Stimulated activated CD4-positive, alpha-beta T cell treated with anti-CD3 and anti-CD28 coated beads, TNF-alpha, amount 100 ng/mL, for 48 hours (primary cell): ENCODE measurements at places on chromosomes 3 and 15.

DNA sequence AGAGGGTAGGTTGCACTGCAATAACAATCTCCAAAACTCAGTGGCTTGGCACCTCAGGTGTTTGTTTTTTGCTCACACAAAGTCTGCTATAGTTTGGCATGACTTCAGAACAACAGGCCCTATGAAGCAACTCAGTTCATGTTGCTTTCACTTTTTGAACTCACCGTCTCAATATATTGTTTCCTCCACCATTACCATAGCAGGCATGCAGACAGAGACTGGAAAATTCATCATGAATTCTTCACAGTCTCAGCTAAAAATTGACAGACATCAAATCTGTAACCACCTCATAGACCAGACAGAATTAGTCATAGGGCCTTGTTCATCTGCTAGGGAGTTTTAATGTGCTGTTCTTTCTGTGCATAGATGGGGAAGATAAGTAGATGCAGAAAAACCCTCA lies 161.4 kb upstream of the POU1F1 start:
- no peak for DNase-seq

DNA sequence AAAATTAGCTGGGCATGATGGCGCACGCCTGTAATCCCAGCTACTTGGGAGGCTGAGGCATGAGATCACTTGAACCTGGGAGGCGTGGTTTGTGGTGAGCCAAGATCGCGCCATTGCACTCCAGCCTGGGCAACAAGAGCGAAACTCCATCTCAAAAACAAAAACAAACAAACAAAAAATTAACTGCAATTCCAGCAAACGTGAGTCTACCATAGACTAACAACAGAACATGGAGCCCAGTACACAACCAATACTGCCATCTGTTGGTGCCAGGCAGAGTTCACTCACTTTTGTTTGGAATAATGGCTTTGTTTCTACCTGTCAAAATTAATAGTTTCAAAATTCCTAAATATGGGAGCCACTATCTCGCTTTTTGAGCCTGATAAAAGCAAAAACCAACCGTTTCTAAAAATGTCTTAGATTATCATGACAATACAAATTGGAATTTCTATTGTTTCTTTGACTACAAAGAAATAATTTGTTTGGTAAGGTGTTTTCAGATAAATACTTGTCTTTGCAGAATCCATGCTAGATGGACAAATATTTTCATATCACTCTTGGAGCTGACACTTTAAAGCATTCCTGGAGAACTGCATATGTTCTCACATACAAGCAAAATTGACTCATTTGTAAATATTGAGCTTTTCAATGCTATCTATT lies 45.0 kb downstream of the GPR176 start:
- DNase-seq = peak; percentile 2

- no peak for DNase-seq
These were observed 257.4 kb upstream of the ADAMTS9 start for GRCh38 chr3:64945171-64945729.

- no peak for DNase-seq
These were observed 957.1 kb downstream of the FHIT start for GRCh38 chr3:60294181-60294580.

DNA sequence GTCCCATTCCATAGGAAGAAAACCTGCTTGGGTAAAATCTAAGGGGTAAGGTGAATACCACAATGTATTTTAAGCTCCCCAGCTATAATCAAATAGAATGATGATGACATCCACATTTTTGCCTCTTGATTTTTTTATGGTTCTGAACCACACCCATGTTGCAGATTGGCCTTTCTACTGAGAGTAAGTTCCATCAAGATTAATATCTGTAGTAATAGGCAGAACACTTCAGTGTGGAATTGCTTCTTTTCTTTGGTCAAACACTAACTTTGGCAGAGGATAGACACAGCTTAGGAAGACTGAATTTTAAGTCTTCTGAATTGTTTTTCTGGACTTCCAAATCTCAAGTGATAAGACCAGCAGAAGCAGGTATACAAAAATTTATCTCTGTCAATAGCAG lies 27.0 kb downstream of the PLS1 start:
- no peak for DNase-seq

- DNase-seq = no peak
These were observed 427.1 kb upstream of the NR2F2 start for GRCh38 chr15:95903352-95903751.

GRCh38 chr3:136750897-136751315 lies 1.3 kb downstream of the STAG1 start:
- DNase-seq = no peak

DNA sequence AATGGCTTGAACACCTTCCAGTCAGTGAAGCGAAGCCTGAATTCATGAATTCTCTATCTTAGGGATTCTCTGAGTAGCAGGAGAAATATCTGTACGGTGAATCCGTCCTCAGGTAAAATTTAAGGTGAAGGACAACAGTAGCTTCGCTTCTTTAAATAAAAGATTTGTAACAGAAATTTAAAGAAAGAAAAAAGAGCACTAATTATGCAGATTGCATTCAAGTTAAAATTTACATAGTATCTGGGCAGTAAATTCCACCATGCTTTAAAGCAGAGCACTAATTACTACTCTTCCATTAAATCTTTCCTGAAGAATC lies 282.6 kb downstream of the FGF12 start:
- no peak for DNase-seq

DNA sequence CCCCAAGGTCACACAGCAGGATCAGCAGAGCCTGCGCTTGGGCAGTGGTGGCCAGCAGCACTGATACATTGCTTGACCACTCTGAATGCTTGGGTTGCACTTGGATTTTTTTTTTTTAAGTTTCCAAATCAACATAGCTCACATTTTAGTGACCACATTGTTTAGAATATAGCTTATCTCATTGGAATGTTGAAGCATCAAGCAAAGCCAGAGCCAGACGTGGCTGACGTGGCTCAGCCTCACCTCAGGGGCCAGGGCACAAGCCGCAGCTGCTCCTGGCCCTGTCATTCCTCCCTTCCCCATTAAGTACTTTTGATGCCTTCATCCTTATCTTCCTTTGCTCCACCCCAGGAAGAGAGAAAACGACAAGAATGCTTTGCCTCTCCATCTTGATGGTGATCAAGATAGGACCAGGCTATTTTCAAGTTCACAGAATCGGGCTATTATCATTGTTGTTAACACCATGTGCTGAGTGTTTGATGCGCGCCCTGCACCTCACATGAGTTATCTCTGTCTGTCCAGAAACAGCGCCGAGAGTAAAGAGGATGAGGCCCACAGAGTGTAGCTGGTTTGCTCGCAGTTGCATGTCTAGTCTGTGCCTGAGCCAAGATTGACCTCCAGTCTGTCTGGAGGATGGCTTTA lies 75.8 kb downstream of the AAGAB start:
- DNase-seq = no peak

DNA sequence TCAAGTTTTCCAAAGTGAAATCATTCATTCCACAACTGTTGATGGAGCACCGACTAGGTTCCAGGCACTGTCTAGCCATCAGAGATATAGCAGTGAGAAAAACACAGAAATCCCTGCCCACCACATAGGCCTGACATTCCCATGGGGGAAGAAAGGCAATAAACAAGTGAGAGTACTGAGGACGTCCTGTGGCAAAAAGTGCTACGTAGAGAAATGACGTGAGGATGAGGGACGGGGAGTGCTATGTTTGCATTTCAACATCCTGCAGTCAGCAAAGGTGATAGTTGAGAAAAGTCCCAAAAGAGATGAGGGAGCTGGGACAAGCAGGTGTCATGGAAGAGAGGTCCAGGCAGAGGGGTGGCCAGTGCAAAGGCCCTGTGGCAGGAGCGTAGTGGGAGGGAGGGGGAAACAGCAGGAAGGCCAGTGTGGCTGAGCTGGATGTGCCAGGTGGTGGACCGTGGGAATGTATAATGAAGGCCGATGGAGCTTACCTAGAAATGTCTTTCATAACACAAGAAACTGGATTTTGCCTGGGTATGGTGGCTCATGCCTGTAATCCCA lies 10.4 kb upstream of the FURIN start:
- DNase-seq = no peak

DNA sequence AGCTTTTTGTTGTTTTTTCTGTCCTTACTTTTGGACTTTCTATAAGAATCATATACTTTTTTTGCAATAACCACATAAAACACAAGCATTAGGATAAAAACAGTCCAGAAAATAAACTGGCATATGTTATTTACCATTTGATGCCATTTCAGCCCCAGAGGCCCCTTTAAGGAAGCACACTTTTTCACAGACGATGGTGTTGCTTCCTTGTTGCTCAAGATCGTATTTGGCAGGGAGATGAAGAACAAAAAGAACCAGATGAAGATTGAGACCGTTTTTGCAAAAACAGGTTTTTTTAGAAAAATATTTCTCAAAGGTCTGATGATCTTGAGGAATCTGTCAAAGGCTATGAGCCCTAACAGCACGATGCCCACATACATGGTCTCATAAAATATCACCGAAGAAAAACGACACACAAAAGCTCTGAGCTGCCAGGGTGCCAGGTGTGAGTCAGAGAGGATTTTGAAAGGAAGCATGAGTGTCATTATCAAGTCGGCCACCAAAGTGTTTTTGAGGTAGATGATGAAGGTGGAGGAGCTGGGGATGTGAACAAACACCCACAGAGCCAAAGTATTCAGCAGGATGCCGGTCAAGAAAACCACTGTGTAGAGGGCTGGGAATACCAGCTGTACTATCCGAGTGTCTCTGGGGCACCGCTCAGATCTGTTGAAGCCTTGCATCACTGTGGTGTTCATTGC lies 902 bp downstream of the P2RY13 start:
- DNase-seq = no peak

DNA sequence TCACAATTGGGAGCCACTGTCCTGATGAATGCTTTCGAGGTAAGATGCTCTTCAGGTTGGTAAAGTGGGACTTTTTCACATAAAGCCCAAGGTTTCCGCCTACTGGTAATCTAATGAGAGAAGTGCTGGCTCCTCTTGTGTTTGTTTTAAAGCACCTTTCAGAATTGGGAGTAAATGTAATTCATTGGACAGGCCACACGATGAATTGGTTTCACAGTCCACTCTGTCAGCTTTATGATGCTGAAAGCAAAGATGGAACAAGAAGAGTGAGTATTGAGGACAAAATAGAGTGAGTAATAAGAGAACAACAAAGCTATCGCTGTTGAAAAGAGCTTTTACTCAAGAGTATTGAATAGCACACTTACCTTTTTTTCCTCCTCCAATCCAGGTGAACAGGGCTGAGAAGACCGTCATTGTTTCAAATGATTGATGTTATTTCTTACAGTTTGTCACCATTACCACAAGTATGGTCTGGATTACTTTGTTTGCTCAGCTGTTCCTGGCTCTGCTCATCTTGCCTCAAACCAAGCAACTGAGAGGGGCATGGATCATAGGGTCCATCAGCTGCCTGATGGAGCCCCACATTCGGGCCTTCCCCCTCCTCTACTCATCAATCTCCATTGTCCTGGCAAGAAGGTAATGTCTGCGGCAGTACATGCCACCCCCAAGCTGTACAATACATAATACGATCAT lies 136.1 kb upstream of the CNTN4 start:
- no peak for DNase-seq

GRCh38 chr3:160225176-160226025 lies at the start of gene C3orf80:
TSS of gene C3orf80 (plus strand) at chr3:160225422. CDS start at chr3:160225636, 214 bp downstream.
- DNase-seq = peak; percentile 36

- peak; percentile 46 for DNase-seq
These were observed 133.3 kb downstream of the TBC1D2B start for GRCh38 chr15:77944002-77944867.

DNA sequence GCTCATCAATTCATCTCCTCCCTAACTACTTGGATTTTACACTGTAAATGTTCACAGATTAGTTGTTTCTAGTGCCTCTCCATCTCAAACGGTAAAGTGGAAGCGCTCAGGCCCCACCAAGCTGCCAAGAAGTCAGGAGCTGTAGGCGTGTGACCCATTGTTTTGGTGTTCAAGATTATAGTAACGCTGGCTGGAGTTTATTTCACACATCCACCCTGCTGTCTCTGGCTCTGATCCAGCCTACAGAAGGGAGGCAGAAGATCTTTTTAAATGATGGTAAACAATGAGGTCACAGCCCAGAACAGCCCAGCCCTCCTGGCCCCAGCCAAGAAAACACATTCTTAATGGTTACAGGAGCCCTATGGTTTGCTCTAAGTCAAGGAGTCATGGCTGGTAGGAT lies 25.7 kb upstream of the GALNT15 start:
- no peak for DNase-seq

DNA sequence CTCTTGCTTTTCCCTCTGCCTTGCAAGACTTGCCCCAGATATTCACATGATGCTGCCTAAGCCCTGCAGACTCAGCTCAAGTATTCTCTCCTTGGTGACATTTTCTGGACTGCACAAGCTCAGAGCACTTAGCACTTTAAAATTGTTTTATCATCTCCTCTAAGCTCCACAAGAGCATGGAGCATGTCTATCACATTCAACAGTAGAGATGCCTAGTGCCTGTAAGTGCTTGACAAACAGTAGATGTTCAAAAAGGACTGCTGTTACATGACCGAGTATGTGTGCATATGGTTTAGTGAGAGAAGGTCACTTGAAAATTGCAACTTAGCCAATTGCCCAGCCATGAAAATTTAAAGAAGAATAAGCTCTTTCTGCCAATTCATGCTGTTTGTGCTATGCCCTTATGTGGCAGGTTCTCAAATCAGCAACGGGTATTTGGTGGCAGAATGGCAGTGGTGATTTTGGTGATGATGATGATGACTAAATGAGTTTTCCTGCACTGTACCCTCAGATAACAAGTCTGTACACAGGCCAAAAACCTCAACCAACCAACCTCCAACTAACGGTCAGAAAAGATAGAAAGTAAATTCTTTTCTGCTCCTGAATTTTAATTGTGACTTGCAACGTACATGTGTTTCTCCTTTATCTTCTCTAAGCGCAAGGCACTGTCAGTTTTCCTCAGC lies 647.2 kb upstream of the UBE2E2 start:
- no peak for DNase-seq

DNA sequence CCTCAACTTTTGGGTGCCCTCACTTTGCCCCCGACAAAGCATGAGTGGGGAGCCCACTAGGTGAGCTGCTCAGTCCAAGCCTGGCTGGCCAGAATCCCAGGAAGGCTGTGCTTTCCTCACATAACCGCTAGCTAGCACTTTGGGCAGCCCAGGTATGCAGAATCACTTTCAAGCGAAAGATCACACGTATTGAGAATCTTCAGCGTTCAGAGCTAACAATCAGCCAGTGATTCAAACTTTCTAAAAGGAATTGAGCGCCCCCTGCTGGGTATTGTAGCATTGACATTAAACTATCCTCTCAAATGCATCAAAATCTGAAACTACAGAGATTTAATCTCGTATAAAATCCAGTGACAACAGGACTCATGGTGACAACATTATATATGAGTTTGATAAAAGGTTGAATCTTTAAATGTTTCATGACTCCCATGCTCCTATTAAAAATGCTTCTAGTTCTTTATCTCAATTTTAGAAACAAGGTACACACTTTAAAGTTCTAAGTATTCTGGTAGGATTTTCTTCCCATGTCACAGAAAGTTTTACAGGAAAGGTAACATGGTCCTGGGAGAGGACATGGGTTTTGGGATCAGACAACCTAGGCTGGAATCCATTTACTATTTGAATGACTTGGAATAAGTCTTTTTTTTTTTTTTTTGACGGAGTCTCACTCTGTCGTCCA lies 11.8 kb downstream of the ANAPC13 start:
- peak; percentile 75 for DNase-seq

DNA sequence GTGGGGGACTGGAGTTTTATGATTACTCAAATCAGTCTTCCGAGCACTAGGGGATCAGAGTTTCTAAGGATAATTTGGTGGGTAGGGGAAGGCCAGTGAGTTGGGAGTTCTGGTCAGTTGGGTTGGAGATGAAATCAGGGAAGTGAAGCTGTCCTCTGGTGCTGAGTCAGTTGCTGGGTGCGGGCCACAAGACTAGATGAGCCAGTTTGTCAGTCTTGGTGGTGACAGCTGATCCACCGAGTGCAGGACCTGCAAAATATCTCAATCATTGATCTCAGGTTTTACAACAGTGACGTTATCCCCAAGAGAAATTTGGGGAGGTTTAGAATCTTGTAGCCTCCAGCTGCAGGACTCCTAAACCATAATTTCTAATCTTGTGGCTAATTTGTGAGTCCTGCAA lies 249.4 kb downstream of the FAM43A start:
- DNase-seq = no peak
